Fibroblast of skin of left quadriceps (primary cell): ENCODE measurements at places on chromosomes 1 and 21.

DNA sequence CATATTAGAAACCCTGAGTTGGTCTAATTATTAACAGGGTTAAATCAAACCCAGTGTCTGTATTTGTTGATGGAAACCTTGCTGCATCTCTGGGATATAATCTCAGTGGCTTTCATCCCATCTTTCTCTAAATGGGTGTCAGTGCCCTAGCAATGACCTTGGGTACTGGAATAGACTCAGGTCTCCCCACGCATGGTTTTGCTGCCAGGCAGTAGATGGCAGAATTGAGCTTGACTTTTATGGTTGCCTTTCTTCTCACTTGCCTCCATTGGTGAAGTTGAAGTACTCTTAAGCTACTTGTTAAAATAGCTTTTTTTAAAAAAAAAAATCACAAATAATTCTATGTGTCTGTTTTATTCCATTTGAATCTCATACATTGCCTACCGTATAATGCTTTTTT, 81.8 kb upstream of the HMCN1 start:
- DNase-seq: no peak

DNA sequence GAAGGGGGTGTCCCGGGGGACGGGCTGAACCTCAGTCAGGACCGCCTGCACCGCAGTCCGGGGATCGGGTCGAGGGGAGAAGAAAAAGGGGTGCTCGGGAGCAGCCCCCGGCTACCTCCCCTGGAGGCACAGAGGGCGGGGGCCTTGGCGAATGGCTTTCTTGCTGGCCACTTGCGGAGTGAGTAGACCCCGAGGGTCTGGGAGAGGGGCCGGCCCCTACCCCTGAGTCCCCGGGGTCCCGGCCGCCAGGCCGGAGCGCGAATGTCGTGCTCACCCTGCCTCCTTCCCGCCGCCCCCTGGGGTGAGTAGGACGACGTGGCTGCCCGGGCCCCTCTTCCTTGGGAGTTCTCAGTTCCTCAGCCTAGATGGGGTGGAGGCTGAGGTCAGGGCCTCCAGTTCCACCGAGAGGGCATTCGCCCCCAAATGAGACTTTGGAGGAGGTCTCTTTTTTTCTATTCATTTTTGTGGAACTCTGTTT, 113.0 kb downstream of the OSBPL9 start:
- no peak for DNase-seq

DNA sequence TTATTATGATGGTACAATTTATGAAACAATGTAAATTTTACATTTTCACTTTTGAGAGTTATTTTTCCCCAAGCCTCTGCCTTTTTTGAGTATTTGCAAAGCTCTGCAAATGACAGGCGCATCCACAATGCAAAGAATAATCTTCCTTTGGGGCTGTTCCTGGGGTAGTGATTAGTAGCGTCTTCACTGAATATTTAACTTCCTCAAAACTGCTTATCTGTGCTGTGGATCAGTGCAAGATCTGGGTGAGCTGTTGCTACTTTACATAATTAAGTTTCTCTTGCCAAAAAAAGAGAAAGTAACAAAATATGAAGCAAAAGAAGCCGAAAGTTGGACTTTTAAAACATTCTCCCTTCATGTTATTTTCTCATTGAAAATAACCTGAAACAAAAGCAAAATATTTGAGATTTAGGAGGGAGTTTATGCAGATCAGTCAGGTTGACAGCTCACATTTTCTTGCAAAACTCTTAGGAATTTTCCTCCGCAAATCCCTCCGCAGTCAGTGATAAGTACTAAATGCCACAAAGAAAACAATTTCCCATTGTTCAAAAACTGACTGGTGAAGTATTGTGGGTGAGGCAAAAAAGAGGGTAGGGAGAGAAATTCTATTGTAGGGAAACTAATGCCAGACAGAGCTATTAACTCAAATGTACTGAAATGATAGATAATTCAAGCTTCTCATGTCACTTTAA, 276.4 kb upstream of the B3GALT2 start:
- no peak for DNase-seq

- DNase-seq: no peak
Observed at GRCh38 chr1:14571810-14572767, 26.4 kb upstream of the KAZN start.

- DNase-seq: no peak
Observed at GRCh38 chr1:220784751-220785150, 2.0 kb upstream of the MTARC1 start.

DNA sequence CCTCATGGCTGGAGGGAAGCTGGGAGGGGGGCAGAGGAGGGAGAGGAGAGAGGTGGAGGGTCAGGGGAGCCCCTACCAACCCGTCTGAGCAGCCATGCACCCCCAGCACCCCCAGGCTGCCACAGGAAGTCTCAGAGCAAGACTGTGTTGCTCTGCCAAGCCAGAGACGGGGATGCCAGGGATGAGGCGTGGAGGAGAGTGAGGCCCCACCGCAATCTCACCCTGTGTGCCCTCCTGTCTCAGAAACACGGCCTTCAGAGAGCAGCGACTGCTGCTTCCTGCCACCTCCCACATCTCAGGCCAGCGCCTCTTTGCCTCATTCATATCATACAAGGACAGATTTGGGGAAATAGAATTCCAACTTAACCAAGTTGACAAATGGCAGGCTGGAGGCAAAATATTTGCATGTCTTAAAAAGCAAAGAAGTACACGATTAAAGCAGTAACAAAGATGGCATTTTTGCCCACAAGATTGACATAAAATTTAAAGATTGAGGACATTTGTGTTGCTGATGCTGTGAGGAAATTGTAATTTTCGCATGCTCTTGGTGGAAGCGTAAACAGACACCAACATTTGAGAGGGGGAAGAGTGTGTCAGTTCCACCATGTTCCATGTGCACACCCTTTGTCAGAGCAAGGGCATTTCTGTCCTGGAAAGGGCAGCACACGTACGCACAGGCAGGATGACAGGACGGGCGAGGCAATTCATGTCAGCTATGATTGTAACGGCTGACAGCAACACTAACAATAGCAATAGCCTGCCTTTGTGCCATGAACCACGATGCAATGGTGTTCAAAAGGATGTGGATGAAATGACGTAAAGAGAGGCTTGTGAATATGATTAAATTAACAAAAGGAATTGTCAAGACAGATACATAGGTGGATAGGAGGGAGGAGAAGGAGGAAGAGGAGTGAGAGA, 59.0 kb upstream of the BACE2 start:
- DNase-seq: no peak

DNA sequence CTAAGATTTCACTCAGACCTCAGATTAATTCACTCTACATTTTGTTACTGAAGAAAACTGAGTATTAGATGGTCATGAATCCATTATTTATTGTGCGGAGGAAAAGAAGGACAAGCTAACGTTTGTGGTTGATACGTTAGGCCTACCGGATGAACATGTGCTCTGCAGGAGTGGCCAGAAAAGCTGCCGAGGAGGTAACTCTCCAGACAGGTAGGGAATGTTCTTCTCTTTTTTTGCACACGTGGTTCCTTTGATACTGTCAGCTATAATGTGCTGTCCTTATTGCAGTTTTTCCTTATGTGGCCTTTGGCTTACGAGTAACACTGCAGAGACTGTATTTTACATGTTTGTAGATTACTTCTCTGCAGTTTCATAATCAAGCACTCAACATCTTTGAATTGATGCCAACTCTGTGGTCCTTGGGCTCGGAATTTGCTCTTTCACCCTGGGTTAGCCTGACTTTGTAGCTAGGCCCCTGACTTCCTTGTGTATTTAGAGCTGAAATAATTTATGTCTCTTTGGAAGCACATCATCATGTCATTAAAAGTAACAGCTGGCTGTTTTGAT, 13.6 kb downstream of the MTR start:
- DNase-seq: no peak
